ENCODE measurements at places on chromosomes 5 and 9. TPM values are rescaled to one million over a fixed set of nuclear protein-coding genes. Genes with fewer than 3 reads are reported as not detected.

The NTNG2 gene
- 1.3 TPM for total RNA-seq

The GRM6 gene
- not detected for total RNA-seq

The SPATA31E1 gene
- total RNA-seq = not detected

The PDLIM7 gene
- total RNA-seq = 195 TPM

The CXXC5 gene
- total RNA-seq = 64.5 TPM

The GFRA3 gene
- total RNA-seq = not detected

The SLC25A2 gene
- not detected for total RNA-seq

The C5orf63 gene
- 1.4 TPM for total RNA-seq

The HCN1 gene
- total RNA-seq = not detected

The RASEF gene
- total RNA-seq = not detected

The CKS2 gene
- 71.1 TPM for total RNA-seq

The MROH2B gene
- not detected for total RNA-seq

The WNK2 gene
- total RNA-seq = not detected

Data from pericardium fibroblast (primary cell).